ENCODE measurements at places on chromosomes 4 and X. TPM values are rescaled to one million over a fixed set of nuclear protein-coding genes. Genes with fewer than 3 reads are reported as not detected.

DNA sequence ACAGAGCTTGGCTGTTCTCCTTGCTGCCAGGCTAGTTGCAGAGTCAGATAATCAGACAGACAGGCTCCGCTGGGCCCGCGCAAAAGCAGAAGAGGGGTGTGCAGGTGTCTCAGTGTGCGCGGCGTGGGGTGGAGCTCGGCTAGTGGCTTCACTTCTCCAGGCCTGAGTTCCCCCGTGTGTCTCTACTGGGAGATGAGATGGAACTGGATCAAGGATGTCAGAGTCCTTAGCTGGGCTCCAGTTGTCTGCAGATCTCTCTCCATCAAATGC, 21.1 kb downstream of the HTRA3 start:
- H3K27ac ChIP-seq: no peak overlapping the region
- no peaks in the 10 kb centered on the region for H3K4me1 ChIP-seq
- DNase-seq: no peak
- H3K36me3 ChIP-seq: no peaks in the 10 kb centered on the region
- no peak overlapping the region for H3K4me3 ChIP-seq

- no peaks in the 10 kb centered on the region for H3K4me1 ChIP-seq
- DNase-seq: no peak
- no peaks in the 10 kb centered on the region for H3K27me3 ChIP-seq
- no peak overlapping the region for H3K27ac ChIP-seq
- no peak overlapping the region for H3K4me3 ChIP-seq
- H3K36me3 ChIP-seq: no peaks in the 10 kb centered on the region
Measured at GRCh38 chr4:173246719-173247118, 78.1 kb downstream of the GALNT7 start.

The CT45A1 gene
- total RNA-seq: not detected

DNA sequence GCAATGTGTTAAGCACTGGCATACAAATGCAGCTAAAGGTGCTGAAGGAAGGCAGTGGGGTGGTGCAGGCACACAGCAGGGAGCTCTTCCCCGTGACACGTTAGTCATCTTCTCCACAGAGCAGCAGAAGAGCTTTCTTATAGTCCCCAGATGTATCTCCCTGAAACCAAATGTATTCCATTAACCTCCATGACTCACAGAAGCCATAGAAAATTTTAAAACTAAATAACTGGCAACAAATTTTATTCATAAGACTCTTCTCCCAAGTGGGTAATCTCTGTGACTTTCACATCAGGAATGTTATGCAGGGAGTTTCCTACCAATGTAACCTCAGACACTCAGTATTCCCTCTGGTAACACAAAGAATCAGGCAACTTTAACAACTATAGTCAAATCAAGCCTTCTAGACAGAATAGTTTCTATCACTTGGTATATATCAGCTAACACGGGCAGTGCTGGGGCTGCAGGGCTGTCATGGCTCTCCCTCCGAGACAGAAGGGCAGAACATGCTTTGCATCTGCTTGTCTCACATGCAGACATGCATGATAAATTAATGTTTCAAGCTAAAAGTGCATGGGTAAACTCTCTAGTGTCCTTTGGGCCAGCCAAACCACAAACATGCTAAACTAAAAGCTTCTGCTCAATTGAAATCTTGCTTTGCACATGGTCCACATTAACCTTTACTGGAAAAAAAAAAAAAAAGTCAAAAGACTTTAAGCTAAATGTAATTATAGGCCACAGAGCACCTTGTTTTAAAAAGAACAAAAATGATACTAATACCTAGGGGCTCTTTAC, 28.2 kb downstream of the ANXA5 start:
- no peak overlapping the region for H3K4me3 ChIP-seq
- no peaks in the 10 kb centered on the region for H3K27me3 ChIP-seq
- H3K27ac ChIP-seq: no peak overlapping the region
- H3K4me1 ChIP-seq: no peaks in the 10 kb centered on the region
- DNase-seq: no peak

DNA sequence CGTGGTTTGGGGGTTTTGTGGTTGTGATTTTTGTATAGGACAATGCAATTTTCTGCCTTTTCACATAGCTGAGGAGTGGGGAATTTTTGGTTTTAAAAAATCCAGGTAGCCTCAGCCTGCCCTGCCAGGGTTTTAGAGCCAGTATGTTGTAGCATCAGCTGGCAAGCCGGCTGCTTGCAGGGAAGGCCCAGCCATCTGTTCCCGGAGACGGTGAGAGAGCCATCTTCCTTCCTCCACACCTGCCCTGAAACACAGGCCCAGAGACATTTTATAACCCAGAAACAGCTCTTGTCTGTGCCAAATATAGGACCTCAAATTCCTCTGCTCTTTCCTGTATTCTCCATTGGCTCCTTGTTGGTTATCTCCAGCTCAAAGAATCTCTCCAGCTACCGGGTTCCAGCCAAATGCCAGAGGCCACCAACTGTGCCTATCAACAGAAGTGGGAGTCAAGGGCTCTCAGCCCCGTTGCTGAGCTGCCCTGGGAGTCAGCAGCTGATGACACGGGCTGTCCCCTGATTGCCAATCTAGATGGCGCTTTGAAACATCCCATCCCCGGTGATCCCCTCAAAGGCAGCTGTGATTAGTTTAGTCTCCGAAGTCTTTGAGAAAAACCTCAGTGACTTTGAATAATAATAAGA, 595.2 kb downstream of the MID1IP1 start:
- DNase-seq: no peak

Data from natural killer cell (primary cell).